ENCODE measurements at places on chromosomes 4 and X.

DNA sequence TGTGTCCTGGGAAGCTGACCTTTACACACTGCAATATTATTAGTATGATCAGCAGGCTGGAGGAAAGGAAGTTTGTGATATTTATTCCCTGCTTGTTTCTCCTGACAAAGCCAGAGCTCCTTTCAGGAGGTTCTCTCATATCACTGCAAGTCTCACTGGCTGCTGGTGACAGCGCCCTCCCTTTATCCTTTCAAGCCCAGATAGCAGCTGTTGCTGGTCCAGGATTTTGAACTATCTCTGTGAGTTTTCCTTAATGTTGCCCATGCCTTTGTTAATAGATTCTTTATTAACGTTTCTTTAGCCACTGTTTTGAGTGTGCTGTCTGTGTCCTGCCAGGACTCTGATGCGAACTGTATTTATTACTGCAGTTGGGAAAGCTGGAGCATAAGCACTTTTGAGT, 518.7 kb downstream of the C4orf33 start:
- DNase-seq, result no peak

- DNase-seq, result no peak
Observed at GRCh38 chrX:49040376-49040955, 2.7 kb downstream of the TFE3 start.

- no peak for DNase-seq
Observed at GRCh38 chr4:151246742-151247141, 30.2 kb upstream of the PRSS48 start.

DNA sequence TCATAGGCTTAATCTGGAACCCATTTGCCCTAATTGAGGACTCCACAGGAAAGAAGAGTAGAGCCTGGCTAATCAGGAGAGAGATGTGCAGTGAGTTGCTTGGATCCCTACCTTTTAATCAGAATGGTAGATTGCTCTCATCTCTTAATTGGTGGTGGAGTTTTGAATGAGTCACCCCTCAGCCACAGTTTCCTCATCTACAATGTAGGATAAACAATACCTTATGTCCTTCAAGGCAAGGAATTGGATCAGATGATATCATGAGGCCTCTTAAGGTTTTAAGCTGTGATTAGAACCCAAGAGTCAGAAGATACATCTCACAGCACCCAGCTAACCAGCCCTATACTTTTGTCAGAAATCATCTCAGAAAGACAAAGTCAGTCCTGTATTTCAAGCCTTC, 39.1 kb downstream of the PDGFRA start:
- no peak for DNase-seq

DNA sequence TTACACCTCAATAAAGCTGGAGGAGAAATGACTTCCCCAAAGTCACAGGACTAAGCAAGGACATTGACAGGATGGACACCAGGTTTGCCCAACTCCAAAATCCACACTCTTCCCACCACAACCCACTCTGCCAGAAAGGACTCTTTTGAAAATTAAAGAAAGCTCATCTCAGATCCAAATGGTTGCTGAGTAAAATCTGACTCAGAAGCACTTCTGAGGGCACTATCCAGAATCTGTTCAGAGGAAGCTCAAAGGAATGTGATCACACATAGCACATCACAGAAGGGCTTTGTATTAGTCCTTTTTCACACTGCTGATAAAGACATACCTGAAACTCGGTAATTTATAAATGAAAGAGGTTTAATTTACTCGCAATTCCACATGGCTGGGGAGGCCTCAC, 155.5 kb downstream of the RAB28 start:
- no peak for DNase-seq
